Nephron progenitor cell (in vitro differentiated cells): ENCODE measurements at places on chromosomes 6 and 20.

GRCh38 chr20:19765913-19766312, 7.9 kb downstream of the RIN2 start:
- H3K4me3 ChIP-seq, result no peak overlapping the region
- H3K27me3 ChIP-seq, result peaks cover 2% of the 10 kb centered on the region
- H3K27ac ChIP-seq, result peak overlapping the region; percentile 40
- no peak for DNase-seq

- peak overlapping the region; percentile 74 for H3K27ac ChIP-seq
- H3K4me3 ChIP-seq, result peak overlapping the region; percentile 23
- DNase-seq, result no peak
- peaks cover 3% of the 10 kb centered on the region for H3K4me1 ChIP-seq
- no peaks in the 10 kb centered on the region for H3K27me3 ChIP-seq
Measured at GRCh38 chr6:15364401-15365037, 118.7 kb downstream of the JARID2 start.

DNA sequence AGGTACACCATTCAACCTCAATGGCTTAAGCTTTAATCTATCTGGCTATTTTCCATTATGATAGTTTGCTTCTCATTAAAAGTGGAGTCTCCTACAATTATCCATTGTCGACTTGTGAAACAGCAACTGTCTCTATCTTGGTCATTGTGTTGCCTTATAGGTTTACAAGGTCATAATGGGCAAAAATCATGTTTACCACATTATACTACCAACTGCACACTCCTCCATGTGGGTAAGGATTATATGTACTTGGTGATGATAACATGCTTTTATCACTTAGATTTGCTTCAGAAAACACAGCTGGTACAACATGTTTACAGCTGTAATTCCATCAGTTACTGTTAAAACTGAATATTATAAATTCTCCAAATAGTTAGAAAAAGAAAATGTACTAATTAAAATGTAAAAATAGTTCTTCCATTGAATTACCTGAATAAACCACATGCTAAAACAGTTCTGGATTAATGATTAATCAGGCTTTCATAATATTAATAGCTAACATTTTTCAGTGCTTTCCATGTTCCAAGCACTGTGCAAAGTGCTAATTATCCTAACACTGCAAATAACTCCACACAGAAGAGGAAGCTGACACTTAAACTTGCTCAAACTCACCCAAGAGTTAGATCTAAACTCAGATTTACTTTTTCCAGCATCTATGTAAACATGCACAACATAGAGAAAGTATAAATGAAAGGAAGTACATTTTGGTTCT, 96.7 kb downstream of the OGFRL1 start:
- DNase-seq, result no peak
- H3K36me3 ChIP-seq, result no peaks in the 10 kb centered on the region
- H3K4me1 ChIP-seq, result peaks cover 15% of the 10 kb centered on the region
- no peaks in the 10 kb centered on the region for H3K27me3 ChIP-seq

- H3K36me3 ChIP-seq, result peaks cover 21% of the 10 kb centered on the region
- H3K27ac ChIP-seq, result no peak overlapping the region
- no peak for DNase-seq
- no peak overlapping the region for H3K4me3 ChIP-seq
Measured at GRCh38 chr6:37305841-37306425, 47.9 kb upstream of the RNF8 start.

GRCh38 chr6:51640021-51640420, 447.4 kb downstream of the PKHD1 start:
- H3K36me3 ChIP-seq, result no peaks in the 10 kb centered on the region
- DNase-seq, result no peak
- H3K27me3 ChIP-seq, result no peaks in the 10 kb centered on the region
- H3K27ac ChIP-seq, result no peak overlapping the region

DNA sequence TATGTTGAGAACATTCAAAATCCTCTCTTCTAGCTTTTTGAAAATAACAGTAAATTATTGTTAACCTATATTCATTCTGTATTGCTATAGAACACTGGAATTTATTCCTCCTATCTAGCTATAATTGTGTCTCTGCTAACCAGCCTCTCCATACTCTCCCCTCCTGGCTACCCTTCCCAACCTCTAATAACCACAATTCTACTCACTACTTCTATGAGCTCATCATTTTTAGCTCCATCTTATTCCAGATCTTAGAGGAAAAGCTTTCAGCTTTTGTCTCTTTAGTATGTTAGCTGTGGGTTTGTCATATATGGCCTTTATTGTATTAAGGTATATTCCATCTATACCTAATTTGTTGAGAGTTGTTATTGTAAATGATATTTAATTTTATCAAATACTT, 108.8 kb downstream of the AIG1 start:
- peaks cover 5% of the 10 kb centered on the region for H3K4me1 ChIP-seq
- H3K36me3 ChIP-seq, result peaks cover 44% of the 10 kb centered on the region
- H3K27ac ChIP-seq, result no peak overlapping the region

- H3K27me3 ChIP-seq, result no peaks in the 10 kb centered on the region
- H3K4me1 ChIP-seq, result no peaks in the 10 kb centered on the region
- H3K36me3 ChIP-seq, result no peaks in the 10 kb centered on the region
- H3K4me3 ChIP-seq, result no peak overlapping the region
Measured at GRCh38 chr6:78577585-78577984, 289.8 kb upstream of the IRAK1BP1 start.
